ENCODE measurements at places on chromosomes 3 and 15.

DNA sequence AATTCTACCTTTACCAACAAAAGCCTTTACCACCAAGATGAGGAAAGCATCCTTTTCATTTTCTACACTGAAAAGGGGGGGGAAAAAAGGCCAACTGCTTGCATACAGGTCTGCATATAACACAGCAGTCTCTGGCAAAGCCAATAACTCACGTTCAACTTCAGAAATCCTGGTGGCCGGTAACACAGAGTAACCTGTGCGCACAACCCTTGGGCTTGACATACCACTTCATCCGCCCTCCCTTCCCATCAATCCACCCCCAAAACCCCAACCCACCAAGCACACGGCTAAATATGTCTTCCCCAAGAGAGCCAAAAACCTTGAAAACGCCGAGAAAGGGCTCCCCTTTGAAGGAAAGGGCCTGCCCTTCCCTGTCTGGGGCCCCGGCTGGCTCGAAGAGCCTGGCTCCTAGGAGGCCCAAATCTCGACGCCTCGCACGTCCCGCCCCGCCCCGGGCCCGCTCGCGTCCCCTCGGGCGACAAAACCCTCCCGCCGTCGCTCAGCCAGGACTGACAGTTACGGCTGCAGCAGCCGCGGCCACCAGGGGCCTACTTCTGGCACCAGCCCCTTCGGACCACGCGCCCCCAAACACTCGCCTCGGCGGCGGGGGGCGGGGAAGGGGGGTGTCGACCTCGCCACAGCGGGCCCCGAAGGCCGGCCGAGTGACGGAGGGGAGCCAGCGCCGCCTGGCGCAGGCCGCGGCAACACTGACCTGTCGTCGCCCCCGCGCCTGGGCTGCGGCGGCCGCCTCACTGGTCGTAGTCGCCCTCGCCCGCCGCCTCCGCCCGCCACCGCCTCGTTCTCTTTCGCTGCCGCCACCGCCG is 835 bp downstream of the UBE3A start:
- DNase-seq, result peak; percentile 93

GRCh38 chr15:98751767-98752166 is 103.4 kb downstream of the IGF1R start:
- DNase-seq, result no peak

GRCh38 chr3:12782172-12782815 is 14.2 kb upstream of the CAND2 start:
- DNase-seq, result no peak

GRCh38 chr15:68177742-68178141 is 27.4 kb downstream of the CALML4 start:
- no peak for DNase-seq

- no peak for DNase-seq
These were observed 253.8 kb downstream of the NTRK3 start for GRCh38 chr15:88002706-88003105.

- DNase-seq, result peak; percentile 72
These were observed 33.1 kb downstream of the CRTAP start for GRCh38 chr3:33146791-33147445.

GRCh38 chr3:177597311-177598096 is 400.2 kb upstream of the TBL1XR1 start:
- peak; percentile 90 for DNase-seq

- DNase-seq, result no peak
These were observed 334.0 kb downstream of the SOX2 start for GRCh38 chr3:182045736-182046135.

GRCh38 chr3:71784914-71785531 is at the start of gene PROK2:
Gene PROK2 (minus strand): TSS chr3:71785148. CDS start chr3:71785052, 96 bp downstream.
- DNase-seq, result peak; percentile 79

DNA sequence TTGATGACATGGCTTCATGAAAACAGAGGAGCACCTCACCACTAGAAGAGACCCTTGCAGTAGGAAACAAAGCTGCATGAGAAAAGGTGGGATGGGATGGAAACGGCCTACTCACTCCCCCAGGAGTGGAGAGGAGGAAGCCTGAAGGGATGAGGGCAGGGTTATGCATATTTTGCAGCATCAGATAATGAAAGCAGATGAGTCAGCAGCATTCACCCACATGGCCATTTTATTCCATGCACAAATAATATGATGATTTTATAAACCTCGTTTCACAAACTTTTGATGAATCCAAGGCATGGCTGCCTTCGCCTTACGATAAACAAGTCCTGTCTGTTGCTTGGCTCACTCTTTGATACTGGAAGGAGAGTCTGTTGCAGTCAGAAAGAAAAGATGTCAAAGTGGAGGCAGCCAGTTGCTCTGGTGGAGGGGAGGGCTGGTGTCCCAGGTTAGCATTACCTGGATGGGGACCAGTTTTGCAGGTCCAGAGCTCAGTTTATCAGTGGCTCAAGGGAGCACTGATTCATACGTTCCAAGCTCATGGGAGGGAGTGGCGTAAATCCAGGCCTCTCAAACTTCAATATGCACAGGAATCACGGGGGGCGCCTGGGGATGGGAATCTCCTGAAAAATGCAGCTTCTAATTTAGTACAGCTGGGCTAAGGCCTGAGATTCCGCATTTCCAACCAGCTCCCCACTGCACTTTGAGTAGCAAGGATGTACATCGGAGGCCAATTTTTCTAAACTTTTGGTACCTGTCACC is 9.2 kb upstream of the EHD4 start:
- peak; percentile 80 for DNase-seq

DNA sequence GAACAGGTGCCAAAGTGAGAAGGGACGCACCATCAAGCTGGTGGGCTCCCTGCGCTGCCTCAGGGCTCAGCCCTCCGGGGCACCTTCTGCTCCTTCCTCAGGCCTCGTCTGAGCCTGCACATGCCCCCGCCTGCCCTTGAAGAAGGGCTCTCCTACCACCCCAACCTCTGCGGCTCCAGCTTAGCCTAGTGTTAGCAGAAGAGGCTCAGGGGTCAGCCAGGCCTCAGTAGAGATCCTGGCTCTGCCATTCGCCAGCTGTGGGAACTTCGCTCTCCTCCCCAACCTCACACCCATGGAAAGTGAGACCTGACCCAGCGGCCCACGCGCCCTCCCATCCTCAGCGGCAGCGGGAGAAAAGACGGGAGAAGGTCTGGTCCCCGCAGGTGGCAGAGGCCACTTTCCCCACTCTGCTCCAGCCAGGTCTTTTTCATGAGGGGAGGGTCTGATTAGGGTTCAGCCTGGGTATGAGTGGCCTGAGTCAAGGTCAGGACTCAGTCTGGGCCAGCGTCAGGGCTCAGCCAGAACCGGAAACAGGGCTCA is 8.2 kb downstream of the GRIP2 start:
- DNase-seq, result peak; percentile 17

DNA sequence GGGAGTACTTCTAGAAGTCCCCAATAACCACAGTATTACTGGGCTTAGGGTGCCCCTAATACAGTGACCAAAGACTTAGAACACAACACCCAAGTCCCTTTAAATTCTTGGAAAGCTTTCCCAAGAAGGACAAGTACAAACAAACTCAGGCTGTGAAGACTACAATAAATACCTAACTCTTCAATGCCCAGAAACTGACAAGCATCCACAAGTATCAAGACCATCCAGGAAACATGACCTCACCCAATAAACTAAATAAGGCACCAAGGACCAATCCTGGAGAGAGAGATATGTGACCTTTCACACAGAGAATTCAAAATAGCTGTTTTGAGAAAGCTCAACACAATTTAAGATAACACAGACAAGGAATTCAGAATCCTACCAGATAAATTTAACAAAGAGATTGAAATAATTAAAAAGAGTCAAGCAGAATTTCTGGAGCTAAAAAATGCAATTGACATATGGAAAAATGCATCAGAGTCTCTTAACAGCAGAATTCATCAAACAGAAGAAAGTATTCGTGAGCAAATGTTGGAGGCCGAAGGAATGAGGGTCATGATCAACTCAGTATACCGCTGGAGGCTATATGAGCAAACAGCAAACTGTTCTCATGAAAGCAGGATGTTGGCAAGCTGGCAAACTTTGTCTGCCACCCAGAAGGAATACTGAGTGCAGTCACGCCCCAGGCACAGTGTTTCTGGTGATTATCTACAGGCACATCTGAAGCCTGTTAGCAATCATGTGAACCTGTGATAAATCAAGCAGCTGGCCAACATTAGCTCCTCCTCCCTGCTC is 87.0 kb upstream of the NECTIN3 start:
- DNase-seq, result no peak

GRCh38 chr3:38468765-38469164 is 15.1 kb downstream of the ACVR2B start:
- no peak for DNase-seq
